SK-MEL-5 (cell line): ENCODE measurements at places on chromosomes 1 and 21. TPM values are rescaled to one million over a fixed set of nuclear protein-coding genes. Genes with fewer than 3 reads are reported as not detected.

DNA sequence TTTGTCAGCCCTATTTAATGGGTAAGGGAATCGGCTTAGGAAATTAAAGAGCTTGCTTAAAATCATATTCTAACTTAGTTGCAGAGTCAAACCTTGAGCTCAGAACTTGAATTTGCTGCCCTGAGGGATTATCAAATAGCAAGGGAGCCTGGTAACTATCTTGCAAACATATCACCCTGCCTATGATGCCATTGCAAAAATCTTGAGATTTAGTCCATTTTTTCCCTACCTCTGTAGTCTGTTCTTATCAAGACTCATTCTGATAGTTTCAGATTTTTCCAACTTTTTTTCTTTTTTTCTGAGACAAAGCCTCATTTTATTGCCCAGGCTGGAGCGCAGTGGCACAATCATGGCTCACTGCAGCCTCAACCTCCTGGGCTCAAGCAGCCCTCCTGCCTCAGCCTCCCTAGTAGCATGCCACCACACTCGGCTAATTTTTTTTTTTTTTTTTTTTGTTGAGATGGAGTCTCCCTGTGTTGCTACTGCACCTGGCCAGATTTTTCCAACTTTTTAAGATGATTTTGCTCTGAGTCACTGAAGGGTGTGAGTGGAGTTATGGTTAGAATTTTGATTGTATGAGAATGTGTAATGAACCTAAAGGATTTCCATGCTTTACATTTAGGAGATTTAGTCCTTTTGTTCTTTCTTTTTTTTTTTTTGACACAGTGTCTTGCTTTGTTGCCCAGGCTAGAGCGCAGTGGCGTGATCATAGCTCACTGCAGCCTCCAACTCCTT, 12.2 kb downstream of the SARS1 start:
- DNase-seq = no peak

The LMX1A gene
- not detected in 2 replicates for total RNA-seq

- DNase-seq = no peak
Measured at GRCh38 chr21:35195232-35195631, 146.1 kb upstream of the RUNX1 start.

The CD101 gene
- total RNA-seq = not detected in 2 replicates

The CTSK gene
- 0.69 and 0.74 TPM in 2 replicates for total RNA-seq

- DNase-seq = no peak
Measured at GRCh38 chr1:164876398-164877116, 317.6 kb downstream of the PBX1 start.

GRCh38 chr21:46002841-46003574, 21.4 kb downstream of the COL6A1 start:
- no peak for DNase-seq

DNA sequence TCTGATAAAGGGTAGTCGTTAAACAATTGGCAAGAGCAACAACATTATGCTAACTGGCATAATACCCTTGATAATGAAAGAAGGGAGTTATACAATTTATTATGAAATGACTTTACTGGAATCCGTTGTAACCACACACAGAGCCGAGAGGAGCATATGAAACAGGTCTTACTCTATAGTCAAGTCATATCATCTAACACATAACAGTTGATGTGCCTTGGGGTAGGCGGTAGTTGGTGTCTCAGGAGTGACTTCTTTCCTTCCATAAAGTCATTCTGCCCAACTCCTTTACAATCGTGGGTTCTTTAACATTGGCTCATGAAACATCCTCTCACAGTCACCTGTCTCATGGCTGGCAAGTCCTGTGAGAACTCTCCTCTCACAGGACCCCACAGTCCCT, 225.2 kb downstream of the LTN1 start:
- no peak for DNase-seq

The CAMK2N1 gene
- 1.2 and 1.7 TPM in 2 replicates for total RNA-seq

The KRTAP19-7 gene
- not detected in 2 replicates for total RNA-seq

DNA sequence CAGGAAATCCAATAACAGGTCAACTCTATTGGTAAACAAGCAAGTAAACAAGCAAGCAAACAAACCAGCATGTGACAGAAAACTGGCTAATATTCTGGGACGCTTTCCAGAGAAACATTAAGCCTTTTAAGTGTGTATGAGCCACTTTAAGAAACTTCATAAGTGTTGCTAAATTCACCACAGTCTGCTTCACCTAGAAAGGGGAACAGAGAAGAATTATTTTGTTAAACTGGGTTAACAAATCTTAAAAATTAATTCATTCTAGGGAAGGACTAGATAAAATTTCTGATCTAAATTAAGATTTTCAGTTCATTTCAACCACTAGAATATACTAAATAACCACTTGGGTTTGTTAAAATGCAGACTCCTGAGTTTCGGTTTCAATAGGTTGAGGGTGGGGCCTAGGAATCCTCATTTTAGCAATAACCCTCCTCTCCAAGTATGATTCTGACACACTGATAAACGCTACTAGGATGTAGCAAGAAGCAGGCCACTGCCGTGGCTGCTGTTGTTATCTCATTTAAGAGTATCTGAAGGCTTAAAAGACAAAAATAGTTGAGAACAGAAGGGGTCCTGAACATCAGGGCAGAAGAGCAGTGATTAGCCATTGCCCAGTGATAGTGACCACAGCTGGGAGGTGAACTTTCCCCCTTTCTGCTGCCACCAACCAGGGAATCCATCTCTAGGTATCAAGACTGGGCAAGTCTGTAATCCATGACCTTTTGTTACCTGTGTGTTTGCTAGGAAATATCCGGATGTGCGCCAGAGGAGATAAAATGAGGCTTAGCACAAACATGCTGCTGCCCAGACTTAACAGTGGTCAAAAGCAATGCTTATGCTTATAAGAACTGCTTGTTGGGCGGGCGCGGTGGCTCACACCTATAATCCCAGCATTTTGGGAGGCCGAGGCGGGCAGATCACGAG, 11.2 kb downstream of the CREG1 start:
- no peak for DNase-seq

DNA sequence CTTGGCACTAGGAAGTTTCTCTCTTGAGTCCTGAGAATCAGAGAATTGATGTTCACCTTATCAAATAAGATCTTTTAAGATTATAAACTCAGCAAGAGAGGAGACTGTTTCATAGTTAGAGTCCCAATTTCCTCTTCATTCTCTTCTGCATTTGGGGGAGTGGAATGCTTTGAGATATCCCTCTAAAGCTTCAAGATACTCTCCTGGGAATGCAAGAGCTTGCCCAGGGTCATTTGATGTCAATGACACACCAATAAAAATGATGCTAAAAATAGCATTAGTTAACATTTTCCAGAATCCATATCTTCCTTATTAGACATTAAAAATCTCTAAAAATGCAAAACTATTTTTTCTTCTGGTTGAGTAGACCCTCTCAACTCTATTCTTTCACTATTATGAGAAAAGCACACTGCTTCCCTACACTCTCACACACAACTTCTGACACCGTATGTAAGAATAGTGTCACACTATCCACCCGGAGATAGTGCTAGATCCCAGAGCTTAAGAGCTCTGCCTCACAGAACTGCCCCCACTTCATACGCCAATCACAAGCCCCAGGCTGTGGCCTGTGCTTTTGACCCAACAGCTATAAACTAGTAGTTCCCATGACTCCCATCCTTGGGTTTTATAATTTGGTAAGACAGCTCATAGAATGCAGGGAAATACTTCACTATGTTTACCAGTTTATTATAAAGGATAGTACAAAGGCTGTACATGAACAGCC, 399.9 kb upstream of the RUNX1 start:
- DNase-seq = no peak

The FCRL1 gene
- total RNA-seq = not detected in 2 replicates

GRCh38 chr1:18211764-18212163, 104.2 kb downstream of the IGSF21 start:
- no peak for DNase-seq

GRCh38 chr1:91854852-91855534, 31.0 kb downstream of the TGFBR3 start:
- DNase-seq = no peak

- no peak for DNase-seq
Measured at GRCh38 chr1:211604548-211604947, 25.6 kb upstream of the SLC30A1 start.

- no peak for DNase-seq
Measured at GRCh38 chr1:230175163-230175747, 108.2 kb downstream of the GALNT2 start.

- DNase-seq = no peak
Measured at GRCh38 chr1:55575571-55576279, 360.6 kb upstream of the USP24 start.

The DCAF6 gene
- total RNA-seq = 29.6 and 29.7 TPM in 2 replicates

- DNase-seq = no peak
Measured at GRCh38 chr1:32948905-32949304, 15.7 kb downstream of the RNF19B start.

GRCh38 chr1:224377676-224378006, 21.0 kb downstream of the CNIH4 start:
- DNase-seq = no peak

DNA sequence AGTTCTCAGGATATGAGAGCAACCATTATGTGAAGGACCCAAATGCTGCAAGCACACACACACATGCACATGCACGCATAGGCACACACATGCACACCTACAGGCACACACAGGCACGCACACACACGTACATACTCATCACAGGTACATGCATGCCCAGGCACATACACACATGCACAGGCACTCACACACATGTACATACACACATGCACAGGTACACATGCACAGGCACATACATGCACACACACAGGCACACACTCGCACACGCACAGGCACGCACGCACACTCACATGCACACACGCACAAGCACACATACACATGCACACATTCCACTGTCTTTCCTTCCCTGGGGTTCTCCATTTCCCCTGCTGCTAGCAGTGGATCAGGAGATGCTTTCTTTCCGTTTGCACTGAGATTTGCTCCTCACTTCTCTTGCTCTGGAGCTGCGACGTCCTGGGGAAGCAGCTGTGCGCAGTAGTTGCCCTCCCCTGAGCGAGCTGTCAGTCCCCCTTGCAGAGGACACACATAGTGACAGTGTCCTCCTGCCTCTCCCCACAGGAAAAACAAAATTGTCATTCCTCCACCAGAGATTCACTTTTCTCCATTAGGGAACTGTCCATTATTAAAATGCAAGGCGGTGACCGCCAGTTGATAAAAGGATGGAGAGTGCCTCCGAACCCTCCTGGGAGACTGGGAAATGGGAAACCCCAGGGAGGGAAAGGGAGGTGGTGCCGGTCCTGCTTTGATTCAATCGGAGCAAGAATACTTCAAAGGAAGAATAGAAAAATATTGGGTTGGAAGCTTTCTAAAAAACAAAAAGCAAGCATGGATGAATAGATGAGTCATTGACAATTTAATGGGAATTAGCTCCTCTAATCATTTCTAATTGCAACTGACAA, 69.5 kb downstream of the WDR4 start:
- no peak for DNase-seq

- no peak for DNase-seq
Measured at GRCh38 chr1:234662148-234662547, 52.2 kb upstream of the IRF2BP2 start.

DNA sequence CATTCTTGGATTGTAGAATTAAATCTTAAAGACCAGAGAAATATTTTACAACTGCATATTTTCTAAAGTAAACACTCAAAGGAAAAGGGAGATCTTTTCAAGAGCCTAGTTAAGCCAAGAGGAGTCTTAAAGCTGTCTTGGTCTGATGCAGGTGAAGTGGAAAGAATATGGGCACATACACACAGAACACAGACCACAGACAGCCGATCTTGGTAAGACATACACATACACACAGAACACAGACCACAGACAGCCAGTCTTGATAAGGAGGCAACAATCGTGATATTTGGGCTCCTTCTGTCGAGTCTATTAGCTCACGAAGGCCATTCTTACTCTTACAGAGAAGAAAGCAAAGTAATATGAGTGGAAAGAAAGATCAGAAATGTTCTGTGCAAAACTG, 1153.9 kb upstream of the TMPRSS15 start:
- DNase-seq = no peak

DNA sequence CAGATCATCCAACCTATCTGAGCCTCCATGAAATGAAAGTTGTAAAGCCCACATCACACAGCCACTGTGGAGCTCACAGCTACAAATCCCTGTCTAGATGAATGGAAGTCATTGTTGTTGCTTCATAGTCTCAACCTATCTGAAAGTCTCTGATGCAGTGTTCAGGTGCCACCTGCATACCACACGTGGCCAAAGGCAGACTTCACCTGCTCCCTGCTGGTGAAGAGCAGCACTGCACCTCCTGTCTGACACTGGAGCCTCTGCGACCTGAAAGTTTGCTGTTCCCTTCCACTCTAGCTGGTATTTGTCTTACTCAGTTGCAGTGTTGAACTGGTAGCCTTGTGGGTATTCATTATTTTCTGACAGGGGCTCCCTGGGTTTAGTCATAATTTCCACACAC, 18.4 kb downstream of the LORICRIN start:
- peak; percentile 65 for DNase-seq

The BEND5 gene
- 0.35 TPM in 1 of 2 replicates, not detected in the other for total RNA-seq

DNA sequence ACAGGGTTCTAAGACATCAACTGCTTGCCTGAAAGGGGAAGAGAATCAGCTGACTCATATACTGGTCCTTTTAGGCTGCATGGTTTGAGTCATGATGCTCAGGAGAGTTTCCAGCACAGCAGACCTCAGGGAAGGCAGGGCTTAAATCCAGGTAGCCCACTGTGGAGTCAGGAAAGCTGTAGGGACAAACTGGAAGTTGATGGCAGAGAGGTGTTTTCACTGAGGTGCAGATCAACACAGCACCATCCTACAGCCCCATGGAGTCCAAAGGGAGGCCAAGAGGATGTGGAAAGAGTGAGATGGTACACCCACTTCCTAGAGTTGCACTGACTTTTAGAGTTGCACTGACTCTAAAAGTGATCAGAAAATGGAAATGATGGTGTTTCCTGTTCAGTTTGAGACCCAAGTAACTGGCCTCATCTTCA, 252.4 kb upstream of the DUSP10 start:
- no peak for DNase-seq

DNA sequence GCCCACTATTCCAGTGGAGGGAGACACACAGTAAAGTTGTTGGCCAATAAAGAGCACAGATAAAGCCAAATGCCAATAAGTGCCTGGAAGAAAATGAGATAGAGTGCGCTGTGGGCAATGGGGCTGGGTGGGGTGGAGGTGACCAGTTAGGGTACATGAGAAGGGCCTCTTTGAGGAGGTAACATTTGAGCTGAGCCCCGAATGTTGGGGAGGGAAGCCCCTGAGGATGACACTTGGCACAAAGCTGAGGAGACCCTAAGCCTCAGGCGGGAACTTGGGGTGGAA, 979 bp downstream of the S100A9 start:
- no peak for DNase-seq

- no peak for DNase-seq
Measured at GRCh38 chr1:56715156-56715555, 70.0 kb downstream of the PRKAA2 start.
